Activated CD8-positive, alpha-beta memory T cell treated with anti-CD3 and anti-CD28 coated beads for 24 hours (primary cell): ENCODE measurements at places on chromosomes 6 and 20.
A peak's percentile ranks its signal among the peaks of the same experiment; 100 is the strongest.

GRCh38 chr6:79864421-79864820 is 82.9 kb downstream of the ELOVL4 start:
- no peak for DNase-seq

GRCh38 chr6:35449287-35449881 is 2.8 kb upstream of the FANCE start:
- DNase-seq = peak; percentile 74

GRCh38 chr6:139457476-139457875 is 83.0 kb upstream of the CITED2 start:
- DNase-seq = no peak

GRCh38 chr6:134368670-134369069 is 50.8 kb upstream of the SGK1 start:
- DNase-seq = no peak

DNA sequence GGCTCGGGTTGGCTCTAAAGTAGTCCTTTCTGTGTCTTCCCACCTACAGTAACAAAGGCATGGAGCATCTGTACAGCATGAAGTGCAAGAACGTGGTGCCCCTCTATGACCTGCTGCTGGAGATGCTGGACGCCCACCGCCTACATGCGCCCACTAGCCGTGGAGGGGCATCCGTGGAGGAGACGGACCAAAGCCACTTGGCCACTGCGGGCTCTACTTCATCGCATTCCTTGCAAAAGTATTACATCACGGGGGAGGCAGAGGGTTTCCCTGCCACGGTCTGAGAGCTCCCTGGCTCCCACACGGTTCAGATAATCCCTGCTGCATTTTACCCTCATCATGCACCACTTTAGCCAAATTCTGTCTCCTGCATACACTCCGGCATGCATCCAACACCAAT is 291.2 kb downstream of the ESR1 start:
- no peak for DNase-seq
